ENCODE measurements at places on chromosomes 6 and 20. TPM values are rescaled to one million over a fixed set of nuclear protein-coding genes. Genes with fewer than 3 reads are reported as not detected.

Gene CPNE5
- total RNA-seq: 3.0 TPM

Gene CEP162
- total RNA-seq: 8.0 TPM

Gene BEND6
- total RNA-seq: not detected

Gene OR2J3
- not detected for total RNA-seq

Gene OOEP
- 0.48 TPM for total RNA-seq

Measured in activated naive CD4-positive, alpha-beta T cell treated with anti-CD3 and anti-CD28 coated beads, Interleukin-2, amount 50 U/mL, for 72 hours (primary cell).